ENCODE measurements at places on chromosomes 7 and 10.

- no peak for DNase-seq
These were observed 294.4 kb upstream of the NPVF start for GRCh38 chr7:25522727-25523126.

- no peak for DNase-seq
These were observed 23.1 kb downstream of the ADAMTS14 start for GRCh38 chr10:70695241-70696030.

DNA sequence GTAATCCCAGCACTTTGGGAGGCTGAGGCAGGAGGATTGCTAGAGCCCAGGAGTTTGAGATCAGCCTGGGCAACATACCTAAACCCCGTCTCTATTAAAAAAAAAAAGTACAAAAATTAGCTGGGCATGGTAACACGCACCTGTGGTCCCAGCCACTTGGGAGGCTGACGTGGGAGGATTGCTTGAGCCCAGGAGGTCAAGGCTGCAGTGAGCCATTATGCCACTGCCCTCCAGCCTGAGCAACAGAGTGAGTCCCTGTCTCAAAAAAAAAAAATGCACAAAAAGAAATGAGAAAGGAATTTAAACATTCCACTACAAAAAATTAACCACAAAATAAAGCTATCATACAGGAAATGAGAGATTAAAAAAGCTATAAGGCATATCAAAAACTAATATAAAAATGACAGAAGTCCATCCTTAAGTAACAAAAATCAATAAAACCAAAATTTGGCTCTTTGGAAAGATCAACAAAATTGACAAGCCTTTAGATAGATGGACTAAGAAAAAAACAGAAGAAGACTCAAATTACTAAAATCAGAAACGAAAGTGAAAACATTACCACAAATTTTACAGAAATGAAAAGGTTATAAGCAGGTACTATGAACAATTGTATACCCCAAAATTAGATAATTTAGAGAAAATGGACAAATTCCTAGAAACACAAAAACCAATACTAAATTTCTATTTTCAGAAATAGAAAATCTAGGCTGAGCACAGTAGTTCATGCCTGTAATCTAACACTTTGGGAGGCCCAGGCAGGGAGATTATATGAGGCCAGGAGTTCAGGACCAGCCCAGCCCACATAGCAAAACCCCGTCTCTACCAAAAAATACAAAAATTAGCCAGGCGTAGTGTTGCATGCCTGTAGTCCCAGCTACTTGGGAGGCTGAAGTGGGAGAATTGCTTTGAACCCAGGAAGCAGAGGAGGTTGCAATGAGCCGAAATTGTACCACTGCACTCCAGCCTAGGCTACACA lies 42.4 kb upstream of the NANOS1 start:
- DNase-seq = no peak

DNA sequence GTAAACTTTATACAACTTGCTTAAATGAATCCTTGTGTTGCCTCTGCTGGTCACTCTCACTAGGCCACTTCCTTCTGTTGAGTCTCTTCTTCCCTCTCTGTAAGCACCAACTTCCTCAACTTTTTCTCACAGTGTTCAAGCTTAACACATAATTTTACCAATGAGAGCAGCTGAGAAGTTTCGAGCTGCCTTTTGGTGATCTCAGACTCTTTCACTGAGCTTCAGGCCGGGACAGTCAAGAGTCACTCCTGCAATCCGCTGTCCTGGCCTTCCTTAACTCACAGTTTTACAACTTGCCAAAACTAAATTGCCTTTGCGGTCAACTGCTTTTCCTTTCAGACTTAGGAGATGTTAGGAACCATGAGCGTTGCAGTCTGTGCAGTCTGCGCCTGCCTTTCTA lies 47.4 kb downstream of the PRPF18 start:
- DNase-seq = no peak

DNA sequence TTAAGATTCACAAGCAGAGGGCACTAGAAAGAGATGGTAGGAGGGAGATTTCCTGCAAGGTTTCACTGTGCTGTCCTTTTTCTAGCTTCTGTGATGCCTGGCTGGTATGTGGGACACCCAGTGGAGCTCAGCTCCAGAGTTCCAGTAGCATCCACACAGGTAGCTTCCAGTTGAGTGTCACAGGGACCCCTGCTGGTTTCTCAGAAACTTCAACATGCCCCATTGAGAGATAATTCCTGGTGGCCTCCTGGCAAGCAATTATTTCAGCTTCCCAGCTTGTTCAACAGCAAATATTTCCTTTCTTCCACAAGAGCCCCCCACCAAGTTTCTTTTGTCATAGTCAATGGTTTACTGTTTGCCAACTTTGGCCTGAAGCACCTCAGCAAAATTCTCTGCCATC lies 858.7 kb downstream of the REEP3 start:
- DNase-seq = no peak
